ENCODE measurements at places on chromosomes 6 and 20.

DNA sequence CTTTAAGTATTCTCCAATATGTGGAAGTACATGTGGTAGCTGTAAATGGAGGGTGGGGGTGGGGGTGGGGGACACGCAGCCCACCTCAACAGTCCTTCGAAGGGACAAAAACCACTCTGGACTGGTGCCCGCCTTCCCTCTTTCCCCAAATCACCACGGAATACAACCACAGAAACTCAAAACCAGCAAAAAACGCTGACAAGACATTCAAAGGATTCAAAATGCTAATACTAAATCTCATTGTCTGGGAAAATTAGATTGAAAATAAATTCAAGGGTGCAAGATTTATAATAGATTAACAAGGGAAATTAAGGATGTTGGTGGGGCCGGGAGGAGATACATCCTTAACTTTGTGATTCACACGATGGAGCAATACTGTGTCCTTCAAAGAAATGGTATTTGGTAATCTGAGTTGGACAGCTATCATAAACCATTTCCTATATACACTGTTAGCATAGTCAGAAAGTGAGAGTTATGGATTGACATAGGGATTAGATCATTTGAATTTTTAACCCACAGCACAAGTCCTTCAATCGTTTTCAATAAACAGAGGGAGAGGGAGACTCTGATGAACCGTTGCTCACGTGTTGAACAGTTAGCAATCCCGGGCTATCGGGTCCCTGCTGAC lies 766 bp upstream of the TBC1D22B start:
- DNase-seq, result no peak

- no peak for DNase-seq
Observed at GRCh38 chr6:141326925-141327324, 805.8 kb upstream of the GJE1 start.

- no peak for DNase-seq
Observed at GRCh38 chr6:81241126-81242041, 511.1 kb downstream of the TENT5A start.

GRCh38 chr6:35084511-35085203 lies 56.5 kb downstream of the TCP11 start:
- no peak for DNase-seq

- DNase-seq, result no peak
Observed at GRCh38 chr6:41605649-41606048, 32.6 kb upstream of the MDFI start.

- DNase-seq, result no peak
Observed at GRCh38 chr6:79066330-79066729, 11.7 kb downstream of the PHIP start.

DNA sequence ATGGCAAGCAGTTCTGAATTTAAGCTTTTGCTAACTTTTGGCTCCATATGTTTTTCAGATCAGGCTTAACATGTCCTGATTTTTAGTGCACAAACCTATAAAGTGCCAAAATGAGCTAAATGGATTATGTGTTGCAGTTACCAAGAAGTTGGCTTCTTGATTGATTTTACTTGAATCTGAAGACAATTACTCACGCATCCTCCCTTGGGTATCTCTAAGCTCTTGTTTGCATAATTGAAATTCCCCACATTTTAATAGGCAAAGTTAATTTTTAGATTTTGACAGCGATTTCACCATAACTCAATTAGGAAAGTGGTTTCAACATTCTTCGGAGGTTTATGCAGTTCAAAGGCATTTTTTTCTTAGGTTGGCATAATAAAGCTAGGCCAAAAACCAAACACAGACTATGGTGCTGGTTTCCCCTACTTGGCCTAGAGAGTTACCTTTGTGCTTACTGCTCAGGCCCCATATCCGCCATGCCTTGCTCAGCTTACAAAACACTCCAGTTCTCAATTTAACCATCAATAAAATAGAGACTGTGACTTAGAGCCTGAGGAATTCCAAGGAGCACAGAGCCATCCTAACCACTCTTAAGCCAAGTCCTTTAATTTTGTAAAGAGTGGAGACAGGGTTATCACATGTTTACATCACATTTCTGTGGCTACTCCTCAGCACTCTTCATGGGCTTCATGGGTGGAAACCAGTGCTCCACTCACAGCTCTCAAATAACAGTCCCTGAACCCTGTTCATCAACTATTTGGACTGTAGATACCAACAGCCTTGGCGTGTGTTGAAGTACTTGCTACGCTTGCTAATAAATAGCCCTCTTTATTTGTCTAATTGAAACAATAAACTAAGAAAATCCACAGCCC lies 32.1 kb downstream of the LAMA4 start:
- DNase-seq, result no peak

GRCh38 chr6:142482974-142483373 lies 181.2 kb downstream of the ADGRG6 start:
- no peak for DNase-seq

DNA sequence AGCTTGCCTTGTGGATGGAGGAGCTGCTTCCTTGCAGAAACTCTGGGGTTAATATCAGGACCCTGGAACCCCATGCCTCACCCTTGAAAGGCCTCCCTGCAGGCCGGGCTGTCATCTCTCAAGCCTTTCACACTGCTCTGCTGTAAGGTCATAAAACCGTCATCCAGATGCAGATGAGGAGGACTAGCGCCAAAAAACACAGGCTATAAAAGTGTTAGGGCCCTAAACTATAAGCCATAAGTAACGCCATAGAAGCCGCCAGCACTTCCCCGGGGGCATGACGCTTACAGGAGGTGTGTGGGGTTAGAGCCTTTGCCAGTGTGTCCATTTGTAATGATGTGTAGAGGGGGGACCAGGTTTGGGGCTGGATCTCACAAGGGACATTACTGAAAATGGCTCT lies 47.6 kb downstream of the CDH4 start:
- no peak for DNase-seq

- DNase-seq, result no peak
Observed at GRCh38 chr20:45347297-45347935, 808 bp downstream of the SDC4 start.

- DNase-seq, result no peak
Observed at GRCh38 chr6:169904051-169904922, 152.9 kb downstream of the ERMARD start.

- DNase-seq, result no peak
Observed at GRCh38 chr20:57869291-57869950, 159.6 kb upstream of the PMEPA1 start.

- no peak for DNase-seq
Observed at GRCh38 chr6:130057495-130057894, 39.1 kb downstream of the L3MBTL3 start.

GRCh38 chr20:21237956-21238799 lies 65.0 kb upstream of the XRN2 start:
- DNase-seq, result no peak

DNA sequence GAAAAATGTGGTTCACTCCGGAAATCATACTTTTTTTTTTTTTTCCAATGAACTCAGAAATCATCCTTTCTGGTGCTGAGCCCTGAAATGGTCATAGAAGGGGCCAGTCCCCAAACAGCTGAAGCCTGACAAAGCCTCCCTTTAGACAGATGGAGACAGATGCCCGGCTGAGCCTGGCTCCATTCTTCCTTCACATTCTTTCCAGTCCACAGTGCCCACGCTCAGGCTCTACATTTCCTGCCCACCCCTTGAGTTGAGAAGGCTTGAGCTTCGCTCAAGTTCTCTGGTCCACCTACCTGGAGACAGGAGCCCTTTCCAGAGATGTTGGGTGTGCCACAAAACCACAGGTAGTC lies 41.2 kb downstream of the KCNK5 start:
- no peak for DNase-seq

DNA sequence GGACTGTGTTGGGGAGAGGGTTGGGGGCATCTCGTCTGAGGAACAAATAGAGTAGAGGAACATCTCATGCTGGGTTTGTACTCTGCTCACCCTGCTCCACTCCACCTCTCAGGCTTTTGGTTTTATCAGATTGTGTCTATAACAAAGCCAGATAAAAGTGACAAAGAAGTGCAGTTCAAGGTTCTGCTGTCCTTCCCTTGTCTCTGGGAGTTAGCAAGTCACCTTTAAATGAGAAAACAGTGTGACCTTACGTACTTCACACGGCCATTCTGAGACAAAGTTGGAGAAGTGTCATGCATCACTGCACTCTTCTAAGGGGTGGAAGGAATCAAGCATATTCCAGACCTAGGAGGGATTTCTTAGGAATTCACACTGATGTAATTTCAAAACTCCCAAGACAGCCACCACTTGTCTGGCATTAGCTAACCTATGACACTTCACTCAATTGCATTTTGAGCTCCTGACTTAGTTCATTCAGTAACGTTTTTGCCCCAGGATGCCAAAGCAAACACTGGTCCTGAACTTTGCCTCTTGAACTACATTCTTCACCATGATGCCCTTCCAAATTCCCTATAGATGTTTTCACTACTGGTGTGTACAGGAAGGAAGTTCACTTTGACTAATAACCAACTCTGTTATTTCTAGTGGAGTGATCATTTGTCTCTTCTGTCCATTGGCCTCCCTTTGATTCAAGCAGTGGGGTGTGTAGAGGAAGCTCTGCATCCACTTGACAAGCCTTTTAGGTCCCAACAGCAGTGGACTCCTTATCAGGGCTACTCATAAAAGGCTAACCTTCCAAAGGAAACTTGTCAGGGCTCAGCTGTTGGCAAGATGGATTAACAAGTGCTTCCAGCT lies 647.6 kb upstream of the FLRT3 start:
- DNase-seq, result no peak

All from activated naive CD8-positive, alpha-beta T cell treated with anti-CD3 and anti-CD28 coated beads, Interleukin-2, amount 50 U/mL, for 16 hours (primary cell).